Lower leg skin (tissue), 4 donors: ENCODE measurements at places on chromosomes 7 and 10.

DNA sequence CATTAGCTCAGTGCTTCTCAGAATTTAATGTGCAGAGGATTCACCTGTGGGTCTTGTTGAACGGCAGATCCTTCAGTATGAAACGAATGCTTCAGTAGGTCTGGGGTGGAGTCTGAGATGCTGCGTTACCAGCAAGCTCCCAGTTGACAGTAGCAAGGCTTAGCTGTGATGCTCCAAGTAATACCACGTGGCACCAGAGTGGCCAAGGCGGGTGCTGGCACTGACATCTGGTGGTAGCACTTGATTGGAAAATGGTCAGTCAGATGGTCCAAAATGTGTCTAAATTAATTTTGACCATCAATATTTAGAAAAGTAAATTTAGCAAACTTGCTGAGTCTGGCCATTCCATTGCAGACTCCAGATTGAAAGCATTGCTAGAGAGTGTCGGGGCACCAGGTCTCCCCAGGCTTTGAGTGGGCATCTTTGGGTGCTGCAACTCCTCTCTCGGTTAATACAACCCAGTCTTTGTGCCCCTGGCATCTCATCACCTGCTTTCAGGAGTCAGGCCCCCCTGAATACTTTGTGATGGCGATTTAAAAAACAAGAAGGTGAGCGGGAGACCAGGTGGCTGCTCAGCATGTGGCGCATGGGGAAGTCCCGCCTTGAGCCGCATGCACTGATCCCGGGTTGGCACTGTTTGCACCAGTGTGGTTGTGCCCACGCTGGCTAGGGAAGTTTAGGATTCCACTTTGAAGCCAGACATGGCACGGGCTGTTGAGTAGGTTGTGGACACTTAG lies 130.1 kb downstream of the NT5C2 start:
- no peak for DNase-seq

DNA sequence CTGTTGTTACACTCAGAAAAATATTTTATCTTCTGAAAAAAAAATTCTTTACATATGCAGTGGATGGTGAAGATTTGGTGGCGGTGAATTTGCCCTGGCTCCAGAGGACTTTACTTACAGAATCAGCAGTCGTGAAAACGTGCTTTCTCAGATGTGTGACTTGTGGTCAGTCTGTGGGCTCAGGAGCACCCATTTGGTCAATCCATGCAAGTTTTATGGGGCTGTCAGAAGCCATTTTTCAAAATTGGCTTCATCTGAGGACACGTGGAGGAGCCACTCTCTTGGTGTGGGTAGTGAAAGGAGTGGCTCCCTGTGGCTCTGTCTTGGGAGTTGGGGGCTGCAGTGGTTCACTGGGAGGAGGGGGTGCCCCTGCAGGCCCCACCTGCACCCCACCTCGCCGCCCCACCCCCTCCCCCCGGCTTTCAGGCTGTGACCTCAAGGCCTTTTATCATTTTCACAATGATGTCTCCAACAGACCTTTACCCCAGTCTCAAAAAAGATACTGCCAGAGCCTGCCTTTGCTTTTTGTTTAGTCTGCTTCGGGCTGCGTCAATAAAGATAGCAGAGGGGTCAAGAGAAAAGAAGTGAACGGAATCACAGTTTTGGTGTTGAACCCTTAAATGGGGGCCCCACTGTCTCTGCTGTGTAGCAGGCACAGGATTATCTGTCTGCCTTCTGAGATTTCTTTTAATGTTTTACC lies 137.4 kb downstream of the MGMT start:
- DNase-seq = no peak

DNA sequence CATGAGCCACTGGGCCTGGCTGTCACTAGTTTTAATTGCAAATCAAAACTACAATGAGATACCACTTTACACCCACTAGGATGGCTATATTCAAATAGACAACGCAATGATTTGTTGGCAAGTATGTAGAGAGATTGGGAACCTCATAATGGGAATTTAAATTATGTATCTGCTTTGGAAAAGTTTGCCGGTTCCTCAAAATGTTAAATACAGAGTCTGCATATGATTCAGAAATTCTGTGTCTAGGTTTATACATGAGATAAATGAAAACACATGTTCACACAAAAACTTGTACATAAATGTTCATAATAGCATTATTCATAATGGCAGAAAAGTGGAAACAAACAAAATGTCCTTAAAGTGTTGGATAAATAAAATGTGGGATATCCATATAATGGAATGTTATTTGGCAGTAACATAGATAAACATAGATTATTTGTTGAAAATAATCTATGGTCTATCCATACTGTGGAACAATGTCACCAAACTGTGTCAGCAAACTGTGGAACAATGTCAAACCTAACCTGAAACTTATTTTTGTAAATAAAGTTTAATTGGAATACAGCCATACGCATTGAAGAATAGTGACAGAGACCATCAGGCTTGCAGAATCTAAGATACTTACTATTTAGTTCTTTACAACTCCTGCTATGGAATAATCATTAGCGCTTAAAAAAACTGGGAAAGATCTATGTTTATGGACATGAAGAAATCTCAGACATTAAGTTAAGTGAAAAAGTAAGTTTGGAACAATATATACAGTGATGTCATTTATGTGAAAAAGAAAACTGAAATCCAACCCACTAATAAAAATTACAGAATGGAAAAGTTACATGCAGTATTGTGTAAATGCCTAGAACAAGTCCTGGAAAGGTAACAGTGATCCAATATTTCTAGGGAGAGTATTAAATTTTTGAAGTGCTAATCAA lies 70.9 kb downstream of the CCDC7 start:
- DNase-seq = no peak

GRCh38 chr7:23105086-23105643 lies 420 bp upstream of the KLHL7 start:
- DNase-seq = no peak

- DNase-seq = no peak
These were observed 2.3 kb upstream of the PFKFB3 start for GRCh38 chr10:6200440-6200733.

DNA sequence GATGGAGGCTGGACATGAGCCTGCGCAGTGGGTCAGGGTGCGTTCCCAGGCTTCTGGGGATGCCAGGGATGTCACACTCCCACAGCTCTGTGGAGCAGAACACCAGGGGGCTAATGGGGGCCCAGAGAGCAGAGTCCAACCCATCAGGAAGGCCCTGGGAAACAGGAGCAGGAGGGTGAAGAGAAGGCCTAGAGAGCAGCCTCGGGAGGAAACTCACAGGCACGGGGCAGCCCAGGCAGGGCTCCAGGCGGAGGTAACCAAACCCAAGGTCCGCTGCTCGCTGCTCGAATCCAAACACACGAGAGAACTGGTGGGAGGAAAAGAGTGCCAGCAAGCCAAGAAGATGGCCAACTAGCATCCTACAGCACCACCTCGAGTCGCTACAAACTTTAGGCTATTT lies 130.7 kb upstream of the LANCL2 start:
- DNase-seq = no peak

DNA sequence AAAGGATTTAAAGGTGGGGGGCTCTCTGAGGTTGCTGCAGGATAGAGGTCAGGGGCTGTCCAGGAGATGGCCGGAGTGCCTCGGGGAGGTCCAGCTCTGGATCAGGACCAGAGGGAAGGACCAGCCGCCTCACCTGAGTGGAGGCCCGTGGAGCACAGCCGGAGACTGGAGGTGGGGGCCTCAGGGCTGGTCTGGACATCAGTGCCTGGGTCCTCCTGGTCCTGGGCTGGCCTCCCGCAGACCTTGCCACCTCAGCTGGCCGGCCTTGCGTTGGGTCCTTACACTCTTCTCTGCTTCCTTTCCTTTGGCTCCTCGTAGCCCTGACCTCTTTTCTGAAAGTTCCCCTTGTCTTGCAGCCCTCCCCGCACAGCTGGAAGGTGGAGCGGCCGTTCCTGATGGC lies 2.0 kb downstream of the SUN1 start:
- DNase-seq = no peak

- DNase-seq = no peak
These were observed 7.9 kb upstream of the SEPTIN7 start for GRCh38 chr7:35792873-35793489.

GRCh38 chr10:21265622-21266021 lies 259.9 kb downstream of the SKIDA1 start:
- no peak for DNase-seq

DNA sequence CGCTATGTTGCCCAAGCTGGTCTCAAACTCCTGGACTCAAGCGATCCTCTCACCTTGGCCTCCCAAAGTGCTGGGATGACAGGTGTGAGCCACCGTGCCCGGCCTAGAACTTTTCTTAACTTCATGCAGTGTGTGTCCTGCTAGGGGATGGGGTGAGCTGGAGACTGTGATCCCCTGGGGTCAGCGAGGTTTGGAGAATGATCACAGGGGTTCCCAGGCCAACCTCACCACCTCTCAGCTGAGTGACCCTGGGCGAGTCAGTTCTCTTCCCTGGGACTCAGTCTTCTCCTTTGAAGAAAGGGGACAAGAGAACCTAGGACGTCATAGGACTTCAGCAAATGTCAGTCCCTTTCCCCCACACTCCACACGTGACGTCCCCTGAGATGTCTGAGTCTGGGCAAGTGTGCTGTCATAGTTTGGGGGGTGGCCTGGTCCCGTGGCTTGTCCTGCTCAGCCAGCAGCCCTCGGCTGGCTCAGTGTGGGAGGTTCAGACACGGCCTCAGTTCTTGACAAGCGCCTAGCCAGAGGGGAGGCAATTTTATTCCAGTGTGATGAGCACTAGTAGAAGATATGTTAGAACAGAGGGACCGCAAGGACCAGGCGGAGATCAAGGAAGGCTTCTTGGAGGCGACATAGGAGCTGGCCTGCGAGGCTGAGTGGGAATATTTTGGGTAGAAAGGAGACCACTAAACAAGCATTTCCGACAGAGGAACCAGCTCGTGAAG lies 43.3 kb upstream of the ELN start:
- DNase-seq = no peak

DNA sequence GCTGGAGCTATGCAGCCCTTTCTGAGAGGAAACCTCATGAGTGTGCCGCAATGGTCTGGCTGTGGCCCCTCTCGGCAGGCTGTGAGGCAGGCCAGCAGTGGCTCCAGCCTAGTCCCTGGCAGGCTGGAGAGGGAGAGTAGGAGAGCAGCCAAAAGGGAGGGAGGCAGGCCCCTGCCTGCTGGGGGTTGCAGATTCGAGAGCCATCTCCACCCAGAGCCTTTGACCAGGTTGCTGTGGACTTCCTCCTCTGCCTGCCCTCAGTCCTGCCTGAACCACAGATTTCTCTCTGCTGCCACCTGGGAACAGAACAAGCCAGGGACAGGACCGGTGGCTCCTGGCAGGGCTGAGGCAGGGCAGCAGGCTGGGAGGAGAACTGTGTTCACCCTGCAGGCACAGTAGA lies 13.9 kb downstream of the PAX2 start:
- no peak for DNase-seq

- DNase-seq = no peak
These were observed 1.7 kb downstream of the AKR1B1 start for GRCh38 chr7:134457210-134457609.

DNA sequence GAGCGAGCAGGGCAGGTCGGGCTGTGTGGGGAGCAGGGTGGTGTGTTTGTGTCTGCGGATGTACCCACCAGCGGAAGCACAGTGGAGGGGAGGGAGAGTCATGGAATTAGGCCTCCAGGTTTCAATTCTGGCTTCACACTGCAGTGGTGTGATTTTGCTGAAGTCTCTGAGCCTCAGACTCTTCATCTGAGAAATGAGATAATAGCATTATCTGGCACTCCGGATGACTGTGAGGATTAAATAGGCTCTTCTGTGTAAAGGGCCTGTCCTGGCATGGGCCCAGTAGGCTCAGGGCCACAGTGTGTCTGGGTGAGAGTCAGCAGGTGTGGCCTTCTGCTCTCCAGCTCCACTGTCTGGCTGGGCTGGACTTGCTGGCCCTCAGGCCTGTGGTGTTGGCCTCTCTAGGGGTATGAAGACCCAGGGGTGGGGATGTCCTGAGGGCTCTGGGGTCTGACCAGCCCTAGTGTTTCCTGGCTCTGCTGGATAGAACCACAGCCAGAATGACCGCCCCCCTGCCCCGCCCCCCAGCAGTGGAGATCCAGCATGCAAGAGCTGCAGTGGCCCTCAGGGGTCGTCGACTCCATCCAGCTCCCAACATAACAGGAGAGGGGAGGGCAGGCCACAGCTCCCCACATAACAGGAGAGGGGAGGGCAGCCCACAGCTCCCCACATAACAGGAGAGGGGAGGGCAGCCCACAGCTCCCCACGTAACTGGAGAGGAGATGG lies 178.6 kb downstream of the RPS24 start:
- DNase-seq = no peak

- no peak for DNase-seq
These were observed 5.6 kb downstream of the BTBD16 start for GRCh38 chr10:122276611-122277208.

DNA sequence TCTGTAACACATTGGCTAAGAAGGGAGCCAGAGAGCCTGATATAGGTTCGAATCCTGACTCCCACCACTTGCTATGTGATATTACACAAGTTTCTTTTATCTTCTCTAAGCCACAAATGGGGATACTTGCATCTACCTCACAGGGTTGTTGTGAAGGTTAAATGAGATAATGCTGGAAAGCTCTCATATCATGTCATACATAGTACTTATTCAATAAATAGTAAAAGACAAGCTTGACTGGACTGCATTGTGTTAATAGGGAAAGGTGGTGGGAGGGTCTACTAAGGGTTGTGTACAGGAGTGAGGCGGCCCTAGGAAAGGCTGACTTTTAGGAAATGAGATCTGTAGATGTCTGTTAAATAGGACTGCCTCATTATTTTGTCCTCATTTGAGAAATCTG lies 35.8 kb upstream of the DNMBP start:
- no peak for DNase-seq

- DNase-seq = no peak
These were observed 5.7 kb upstream of the ZNF503 start for GRCh38 chr10:75407224-75407712.

GRCh38 chr7:6186577-6186976 lies 85.8 kb downstream of the CYTH3 start:
- DNase-seq = no peak

- no peak for DNase-seq
These were observed 65.5 kb downstream of the ATAD1 start for GRCh38 chr10:87752566-87752965.

GRCh38 chr7:72386118-72386517 lies 26.0 kb downstream of the CALN1 start:
- DNase-seq = no peak

DNA sequence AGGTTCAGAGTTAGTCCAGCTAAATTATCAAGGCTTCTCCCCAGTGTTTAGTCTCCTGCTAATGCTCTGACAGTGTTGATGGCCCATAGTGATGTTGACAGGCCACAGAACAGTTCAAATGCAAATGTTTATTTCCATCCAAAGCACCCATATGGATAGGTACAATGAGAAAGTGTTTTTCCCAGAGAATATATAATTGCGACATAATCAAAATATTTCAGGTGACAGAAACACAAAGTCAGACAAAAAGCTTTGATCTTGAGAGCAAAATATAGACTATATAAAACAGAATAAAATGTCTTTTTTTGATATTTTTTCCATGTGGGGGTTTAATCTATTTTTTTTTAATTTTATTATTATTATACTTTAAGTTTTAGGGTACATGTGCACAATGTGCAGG lies 642.3 kb upstream of the SEMA3D start:
- no peak for DNase-seq

GRCh38 chr10:124566981-124567835 lies 105.6 kb downstream of the LHPP start:
- no peak for DNase-seq
